Activated CD8-positive, alpha-beta memory T cell treated with anti-CD3 and anti-CD28 coated beads for 4 hours (primary cell): ENCODE measurements at places on chromosomes 6 and 20.

- no peak for DNase-seq
Observed at GRCh38 chr20:49519777-49520359, 37.4 kb upstream of the KCNB1 start.

GRCh38 chr20:20795119-20795518, 82.7 kb upstream of the RALGAPA2 start:
- DNase-seq, result no peak

DNA sequence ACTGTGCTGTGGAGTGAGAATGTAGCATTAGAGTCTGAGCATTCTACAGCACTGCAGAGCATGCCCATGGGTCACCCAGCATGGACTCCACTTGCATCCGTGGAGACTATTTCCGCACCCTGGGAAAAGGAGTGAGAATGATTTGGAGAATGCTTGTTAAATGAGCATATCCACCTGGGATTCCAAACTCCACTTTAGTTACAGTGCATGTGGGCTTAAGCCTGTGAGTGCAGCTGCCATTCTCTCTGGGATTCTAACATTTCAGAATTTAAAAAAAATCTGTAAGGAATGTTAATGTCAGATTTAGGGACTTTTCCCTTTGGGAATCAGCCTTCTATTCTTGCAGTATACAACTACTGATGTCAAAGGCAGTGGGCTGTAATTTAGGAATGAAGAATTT, 33.4 kb downstream of the KIF25 start:
- DNase-seq, result no peak

DNA sequence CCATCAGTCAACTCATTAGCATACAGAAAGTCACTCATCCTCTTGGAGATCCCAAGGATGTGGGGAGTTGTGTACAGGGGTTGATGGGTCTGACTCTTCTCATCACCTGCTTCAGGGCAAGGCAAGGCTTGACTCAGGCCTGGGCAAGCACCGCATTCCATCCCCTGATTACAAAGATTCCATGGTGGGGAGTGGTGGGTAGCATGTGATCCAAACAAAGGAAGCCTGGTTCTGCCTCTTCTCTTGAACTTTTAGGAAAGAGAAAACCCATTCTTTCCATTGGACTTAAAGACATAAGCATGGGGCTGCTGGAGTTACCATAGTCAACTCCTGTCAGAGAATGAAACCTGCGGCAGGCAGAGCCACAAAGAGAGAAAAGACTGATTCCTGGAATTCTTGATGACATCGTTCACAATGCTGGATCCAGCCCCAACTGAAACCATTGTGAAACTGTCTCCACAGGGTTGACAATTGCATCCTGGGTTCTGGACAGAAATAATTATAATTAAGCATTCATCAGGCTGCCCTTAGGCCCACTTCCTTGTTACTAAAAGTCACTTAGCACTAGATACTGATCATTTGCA, 235.8 kb upstream of the KCNG1 start:
- DNase-seq, result no peak

DNA sequence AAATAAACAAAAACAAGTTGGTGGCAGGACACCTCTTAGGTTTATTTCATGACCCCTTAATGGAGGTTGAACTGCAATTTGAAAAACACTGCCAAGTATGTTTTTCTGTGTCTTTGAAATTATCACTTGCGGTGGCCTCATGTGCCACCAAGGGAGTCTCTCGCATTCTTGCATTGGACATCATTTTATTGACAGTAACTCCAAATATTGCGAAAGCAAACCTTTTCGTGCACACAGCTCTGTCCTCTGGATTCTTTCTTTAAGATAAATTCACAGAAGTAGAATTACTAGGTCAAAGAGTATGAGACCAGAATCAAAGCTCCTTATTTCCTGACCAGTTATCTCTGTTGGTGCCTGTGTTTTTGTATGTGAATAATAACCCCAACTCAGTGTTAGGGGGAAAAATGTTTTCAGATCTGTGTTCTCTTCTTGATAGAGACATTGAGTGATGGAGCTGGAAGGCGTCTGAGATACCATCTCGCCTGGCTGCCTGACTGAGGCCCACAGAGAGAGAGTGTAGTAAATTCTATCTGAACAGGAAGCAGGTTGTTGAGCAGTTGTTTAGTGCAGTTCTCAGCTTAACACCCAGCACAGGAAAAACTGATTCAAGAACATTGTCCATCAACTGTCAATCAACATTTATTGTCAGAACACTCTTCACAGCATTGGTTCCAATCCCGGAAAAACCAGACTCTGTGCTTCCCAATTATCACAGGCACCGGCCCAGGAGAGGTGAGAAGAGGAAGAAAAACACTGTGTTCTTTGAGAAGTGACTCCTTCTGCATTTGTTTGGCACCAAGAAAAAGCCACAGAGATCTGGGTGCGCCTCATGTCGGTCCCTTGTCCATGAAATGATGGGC, 2.2 kb upstream of the CCDC167 start:
- no peak for DNase-seq
